ENCODE measurements at places on chromosomes 12 and 14.

- peak; percentile 23 for DNase-seq
Measured at GRCh38 chr14:105748204-105748578, 221.8 kb downstream of the TMEM121 start.

DNA sequence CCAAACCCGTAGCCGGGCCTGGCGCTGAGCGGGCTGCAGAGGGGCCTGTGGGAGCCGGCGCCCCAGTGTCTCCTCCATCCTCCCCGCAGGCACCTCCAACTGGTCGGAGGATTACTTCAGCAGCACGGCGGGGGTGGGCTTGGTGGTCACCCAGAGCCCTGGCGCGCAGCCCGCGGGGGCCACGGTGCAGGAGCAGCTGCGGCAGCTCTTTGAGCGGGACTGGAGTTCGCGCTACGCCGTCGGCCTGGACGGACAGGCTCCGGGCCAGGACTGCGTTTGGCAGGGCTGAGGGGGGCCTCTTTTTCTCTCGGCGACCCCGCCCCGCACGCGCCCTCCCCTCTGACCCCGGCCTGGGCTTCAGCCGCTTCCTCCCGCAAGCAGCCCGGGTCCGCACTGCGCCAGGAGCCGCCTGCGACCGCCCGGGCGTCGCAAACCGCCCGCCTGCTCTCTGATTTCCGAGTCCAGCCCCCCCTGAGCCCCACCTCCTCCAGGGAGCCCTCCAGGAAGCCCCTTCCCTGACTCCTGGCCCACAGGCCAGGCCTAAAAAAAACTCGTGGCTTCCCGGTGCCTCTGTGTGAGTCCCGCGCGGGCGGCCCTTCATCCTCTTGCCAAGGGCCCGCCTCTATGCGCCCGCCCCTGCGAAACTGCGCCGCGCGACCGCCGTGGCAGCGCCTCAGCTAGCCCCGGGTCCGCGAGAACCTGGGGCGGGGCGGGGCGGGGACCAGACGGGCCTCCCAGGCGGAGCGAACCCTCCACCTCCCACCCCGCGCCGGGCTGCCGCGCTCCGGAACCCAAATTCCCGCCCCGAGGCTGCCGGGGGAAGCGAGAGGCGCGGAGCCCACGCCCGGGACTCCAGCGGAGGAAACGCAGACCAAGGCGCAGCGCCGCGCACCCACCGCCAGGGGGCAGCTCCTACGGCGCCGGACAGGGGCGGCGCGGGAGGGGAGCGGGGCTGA is 8.3 kb downstream of the PLD4 start:
- peak; percentile 62 for DNase-seq

DNA sequence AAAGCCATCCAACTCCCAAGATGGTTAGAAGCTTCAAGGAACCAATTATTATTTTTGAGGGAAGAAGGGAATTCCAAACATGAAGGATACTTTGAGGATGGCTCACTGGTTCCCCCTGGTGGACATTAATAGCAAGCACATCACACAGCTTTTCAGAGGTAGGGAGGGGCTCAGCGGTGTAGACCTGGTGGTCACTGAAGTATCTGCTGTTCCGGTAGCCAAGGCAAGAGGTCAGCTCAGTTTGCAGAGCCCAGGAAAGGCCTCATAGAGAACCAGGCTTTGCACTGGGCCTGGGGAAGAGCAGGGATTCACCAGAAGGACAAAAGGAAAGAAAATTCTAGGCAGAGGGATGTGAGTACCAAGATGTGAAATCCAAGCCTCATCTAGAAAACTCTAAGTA is 118.7 kb downstream of the KSR2 start:
- DNase-seq: peak; percentile 34

DNA sequence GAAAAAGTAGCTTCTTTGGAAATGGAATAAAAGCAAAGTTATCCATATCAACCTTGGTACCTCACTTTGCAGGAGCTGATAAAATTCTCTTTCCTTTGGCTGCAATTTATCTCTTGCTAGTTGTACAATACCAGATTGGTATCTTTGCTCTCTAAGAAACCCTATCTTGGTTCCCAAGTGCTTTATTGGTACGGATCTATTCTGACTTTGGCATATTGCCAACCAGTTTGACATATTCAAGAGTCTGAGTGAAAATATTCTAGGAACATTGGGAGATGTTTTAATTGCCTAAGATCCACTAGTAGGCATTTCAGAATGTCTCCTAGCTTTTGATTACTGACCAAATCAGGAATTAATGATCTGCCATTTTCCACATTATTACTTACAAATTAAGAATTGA is 167.2 kb upstream of the ATP2B1 start:
- DNase-seq: no peak

- peak; percentile 97 for DNase-seq
Measured at GRCh38 chr12:24754690-24755638, 193.9 kb downstream of the BCAT1 start.

GRCh38 chr12:45327823-45328383 is 112.0 kb downstream of the ANO6 start:
- DNase-seq: peak; percentile 56

- DNase-seq: no peak
Measured at GRCh38 chr14:20905676-20906075, 14.5 kb downstream of the RNASE3 start.

- no peak for DNase-seq
Measured at GRCh38 chr14:102734436-102734835, 42.8 kb upstream of the TRAF3 start.

GRCh38 chr14:38078393-38078792 is 129.3 kb upstream of the SSTR1 start:
- DNase-seq: no peak

DNA sequence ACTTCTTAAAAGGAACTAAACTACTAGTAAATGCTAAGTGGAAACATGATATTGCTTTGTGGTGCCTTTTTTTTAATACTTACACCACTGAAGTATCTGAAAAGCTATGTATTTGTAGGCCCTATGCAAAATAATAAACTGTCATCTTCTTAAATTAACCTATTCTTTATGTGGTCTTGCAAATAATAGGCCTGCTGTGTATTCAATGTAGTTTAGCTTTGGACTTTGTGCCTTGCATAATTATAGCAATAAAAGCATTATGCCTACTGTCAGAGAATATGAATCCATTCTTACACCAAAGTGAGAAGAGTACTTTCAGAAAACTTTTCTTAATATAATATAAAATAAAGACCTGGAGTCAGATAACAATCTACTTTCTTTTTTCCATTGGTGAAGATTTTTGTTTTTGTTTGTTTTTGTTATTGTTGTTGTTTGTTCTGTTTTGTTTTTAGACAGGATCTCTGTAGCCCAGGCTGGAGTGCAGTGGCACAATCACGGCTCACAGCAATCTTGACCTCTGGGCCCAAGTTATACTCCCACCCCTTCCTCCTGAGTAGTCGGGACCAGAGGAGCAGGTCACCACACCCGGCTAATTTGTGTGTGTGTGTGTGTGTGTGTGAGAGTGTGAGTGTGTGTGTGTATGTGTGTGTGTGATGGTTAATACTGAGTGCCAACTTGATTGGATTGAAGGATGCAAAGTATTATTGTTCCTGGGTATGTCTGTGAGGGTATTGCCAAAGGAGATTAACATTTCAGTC is 213.8 kb downstream of the SLC6A15 start:
- DNase-seq: no peak

DNA sequence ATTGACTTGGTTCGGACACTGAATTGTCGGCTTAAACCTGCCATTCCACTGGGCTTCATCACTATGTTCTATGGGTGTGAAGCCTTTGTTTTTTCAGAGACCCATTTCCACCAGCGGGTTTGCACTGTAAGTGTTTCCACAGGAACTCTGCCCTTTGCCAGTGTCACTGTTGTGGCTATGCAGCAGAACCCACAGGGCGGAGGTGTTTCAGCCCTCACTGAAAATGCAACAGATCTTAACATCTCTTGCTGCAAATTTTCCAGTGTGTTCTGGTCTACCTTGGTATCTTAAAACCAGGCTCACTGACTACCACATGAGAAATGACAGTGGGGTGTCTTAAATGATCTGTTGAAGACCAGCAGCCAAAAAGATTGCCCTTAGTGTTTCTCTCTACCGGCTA is 21.1 kb downstream of the PRKCH start:
- DNase-seq: no peak

DNA sequence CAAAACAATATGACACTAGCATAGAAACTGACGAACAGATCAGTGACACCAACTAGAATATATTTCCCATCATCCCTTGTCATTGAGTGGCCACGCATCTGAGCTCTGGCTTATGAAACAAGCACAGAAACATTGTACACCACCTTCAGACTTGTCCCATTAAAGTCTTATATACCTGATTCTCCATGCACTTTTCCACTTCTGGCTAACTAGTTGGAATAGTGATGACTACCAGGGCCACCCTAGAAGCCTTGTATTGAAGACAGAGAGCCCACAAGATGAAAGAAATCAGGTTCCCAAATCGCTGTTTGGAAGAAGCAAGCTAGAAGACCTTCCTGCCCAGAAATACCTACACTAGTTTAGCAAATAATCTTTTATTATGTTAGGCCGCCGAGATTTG is 99.7 kb upstream of the PPM1H start:
- no peak for DNase-seq

DNA sequence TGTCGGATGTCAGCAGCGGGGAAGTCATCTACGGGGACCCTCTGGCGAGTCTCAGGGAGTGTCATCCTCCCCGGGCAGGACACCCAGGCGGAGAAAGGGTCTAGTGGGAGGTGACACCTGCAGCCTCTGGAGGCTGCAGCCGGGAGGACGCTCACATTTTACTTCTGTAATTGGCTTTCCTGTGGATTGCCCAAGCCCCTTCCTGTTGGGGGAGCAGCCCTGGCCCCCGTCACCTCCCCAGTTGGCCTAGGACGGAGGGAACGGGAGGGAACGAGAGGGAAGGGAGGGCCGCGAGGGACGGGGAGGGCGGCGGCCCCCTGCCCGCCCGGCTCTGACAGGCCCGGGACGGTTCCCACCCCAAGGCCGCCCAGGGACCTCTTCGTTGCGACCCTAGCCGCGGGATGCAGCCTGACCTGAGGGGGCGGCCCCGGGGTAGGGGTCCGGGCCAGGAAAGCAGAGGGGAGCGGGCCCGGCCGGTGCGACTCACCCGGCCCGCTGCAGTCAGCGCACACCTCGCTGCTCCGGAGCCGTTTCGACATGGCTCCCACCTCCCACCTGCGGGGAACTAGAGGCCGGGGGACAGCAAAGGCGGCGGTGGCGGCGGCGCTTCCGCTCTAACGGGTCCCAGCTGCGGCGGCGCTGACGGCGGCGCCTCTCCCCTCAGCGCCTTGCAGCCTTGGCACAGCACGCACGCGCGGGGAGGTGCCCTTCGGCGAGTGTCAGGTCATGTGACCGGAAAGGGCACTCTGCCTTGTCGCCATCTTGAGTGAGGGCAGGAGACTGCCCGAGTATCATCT is at the start of gene GIT2:
GIT2 (minus strand) TSS at position 683 of the 797 bp plus-strand sequence; CDS start at position 539, 144 bp downstream.
- DNase-seq: peak; percentile 88

DNA sequence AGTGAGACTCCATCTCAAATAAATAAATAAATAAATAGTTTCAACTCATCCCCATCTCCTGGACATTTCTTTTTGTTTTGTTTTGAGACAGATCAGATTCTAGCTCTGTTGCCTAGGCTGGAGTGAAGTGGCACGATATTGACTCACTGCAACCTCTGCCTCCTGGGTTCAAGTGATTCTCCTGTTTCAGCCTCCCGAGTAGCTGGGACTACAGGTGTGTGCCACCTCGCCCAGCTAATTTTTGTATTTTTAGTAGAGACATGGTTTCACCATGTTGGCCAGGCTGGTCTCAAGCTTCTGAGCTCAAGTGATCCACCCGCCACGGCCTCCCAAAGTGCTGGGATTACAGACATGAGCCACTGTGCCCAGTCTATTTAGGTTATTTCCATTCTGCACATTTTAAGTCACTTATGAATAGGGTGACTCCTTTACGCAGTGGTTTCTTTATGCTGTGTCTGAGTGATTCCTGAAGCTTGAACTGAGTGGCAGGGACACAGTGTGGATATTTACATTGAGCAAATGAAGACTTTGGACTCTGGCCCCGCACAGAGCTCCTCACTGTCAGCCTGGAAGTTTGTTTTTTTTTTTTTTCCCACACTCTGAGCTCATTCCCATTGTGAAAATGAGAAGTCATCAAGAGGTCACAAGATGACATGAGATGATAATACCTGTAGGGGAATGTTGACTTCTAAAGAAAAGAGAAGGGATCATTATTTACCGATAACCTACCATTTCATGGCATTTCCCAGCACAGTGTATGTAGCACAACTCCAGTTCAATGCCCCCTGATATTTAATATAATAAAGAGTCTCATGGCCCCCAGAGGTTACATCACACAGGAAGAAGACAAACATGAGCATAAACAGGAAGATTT is 72.6 kb downstream of the TBX3 start:
- DNase-seq: no peak

DNA sequence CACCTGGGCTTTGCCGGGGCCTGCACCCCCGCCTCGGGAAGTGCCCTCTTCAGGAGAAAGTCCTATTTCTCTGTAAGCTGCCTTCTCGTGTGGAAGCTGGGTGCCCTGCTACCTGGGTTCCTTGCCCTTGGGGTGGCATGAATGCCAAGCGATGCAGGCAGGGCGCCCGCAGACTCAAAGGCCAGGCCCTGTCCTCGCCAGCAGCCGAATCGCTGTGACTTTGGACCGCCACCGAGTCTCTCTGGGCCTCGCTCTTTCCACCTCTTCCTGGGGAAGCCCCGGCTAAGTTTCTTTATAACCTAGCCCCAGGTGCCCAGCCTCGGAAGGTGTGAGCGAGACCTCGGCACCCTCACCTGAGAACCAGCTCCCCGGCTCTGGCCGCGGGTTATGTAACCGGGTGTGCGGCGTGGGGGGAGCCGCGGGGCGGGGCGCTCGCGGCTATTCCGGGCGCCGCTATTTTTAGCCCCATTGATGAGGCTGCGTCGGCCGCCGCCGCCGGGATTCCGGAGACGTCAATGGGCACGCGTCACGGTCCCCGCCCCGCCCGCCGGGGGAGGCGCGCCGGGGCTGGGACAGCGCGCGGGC is 14.6 kb upstream of the NR4A1 start:
- DNase-seq: peak; percentile 74

DNA sequence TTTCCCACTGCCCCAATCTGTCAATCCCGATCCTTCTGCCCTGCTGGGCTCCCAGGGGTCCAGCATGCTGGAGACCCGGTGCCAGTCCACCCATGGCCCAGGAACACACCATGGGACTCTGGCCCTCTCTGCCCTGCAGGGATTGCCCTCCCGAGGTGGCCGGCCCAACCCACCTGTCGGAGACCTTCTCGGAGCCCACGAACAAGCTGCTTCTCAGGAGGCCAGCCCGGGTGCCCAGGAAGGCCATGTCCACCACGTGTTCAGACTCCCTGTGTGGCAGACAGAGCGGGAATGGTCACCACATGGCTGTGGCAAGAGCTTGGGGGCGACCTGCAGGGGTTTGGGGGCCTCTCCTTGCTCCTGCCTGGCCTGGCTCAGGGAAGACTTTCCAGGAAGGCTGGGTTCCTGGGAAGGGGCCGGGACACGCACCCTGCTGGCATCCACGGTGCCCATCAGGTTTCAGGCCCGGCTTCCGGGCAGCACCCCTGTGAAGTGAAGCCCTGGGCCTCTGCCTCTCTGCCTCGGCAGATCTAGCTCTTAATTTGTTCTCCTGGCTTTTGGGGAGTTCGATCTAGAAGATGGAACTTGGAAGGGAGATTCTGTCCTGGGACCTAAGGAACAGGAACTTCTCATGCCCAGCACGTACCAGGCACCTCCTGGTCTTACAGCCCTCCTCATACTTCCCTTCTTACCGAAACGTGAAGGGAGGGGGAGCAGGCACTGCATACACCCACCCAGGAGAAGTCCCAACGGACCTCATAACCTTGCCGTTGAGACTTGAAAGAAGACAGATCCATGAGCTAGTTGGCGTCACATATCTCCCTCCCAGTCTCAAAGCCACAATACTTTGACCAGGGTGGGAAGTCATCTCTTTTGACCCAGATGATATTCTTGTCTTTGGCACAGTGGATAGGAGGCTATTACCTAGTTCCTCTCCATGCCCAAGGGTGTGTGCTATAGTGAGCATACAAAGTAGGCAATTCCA is 26.3 kb downstream of the LRTM2 start:
- DNase-seq: no peak

- no peak for DNase-seq
Measured at GRCh38 chr12:93225094-93225493, 152.6 kb upstream of the NUDT4 start.

Data from iris pigment epithelial cell (primary cell).